Stimulated activated CD8-positive, alpha-beta memory T cell treated with anti-CD3 and anti-CD28 coated beads, Interleukin-7, amount 100 ng/mL, for 24 hours (primary cell): ENCODE measurements at places on chromosomes 11 and 22.

DNA sequence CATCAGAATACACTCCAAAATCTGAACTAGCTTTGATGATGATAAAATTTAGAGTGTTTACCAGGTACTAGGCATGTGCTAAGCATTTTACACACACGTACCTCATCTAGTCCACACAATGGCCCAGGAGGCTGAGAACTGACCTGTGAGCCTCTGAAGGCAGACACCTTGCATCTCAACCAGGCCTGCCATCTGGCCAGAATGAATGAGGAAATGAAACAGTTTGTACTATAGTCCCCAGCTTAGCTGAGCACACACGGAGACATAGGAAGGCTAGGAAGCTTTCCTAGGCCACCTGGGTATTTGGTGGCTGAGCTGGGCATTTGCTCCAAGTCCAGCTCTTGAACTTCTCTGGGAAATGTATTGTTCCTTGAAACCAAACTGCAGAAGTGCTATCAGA is 6.9 kb upstream of the SHANK3 start:
- DNase-seq = no peak

GRCh38 chr11:126431401-126432064 is 76.0 kb downstream of the ST3GAL4 start:
- no peak for DNase-seq

DNA sequence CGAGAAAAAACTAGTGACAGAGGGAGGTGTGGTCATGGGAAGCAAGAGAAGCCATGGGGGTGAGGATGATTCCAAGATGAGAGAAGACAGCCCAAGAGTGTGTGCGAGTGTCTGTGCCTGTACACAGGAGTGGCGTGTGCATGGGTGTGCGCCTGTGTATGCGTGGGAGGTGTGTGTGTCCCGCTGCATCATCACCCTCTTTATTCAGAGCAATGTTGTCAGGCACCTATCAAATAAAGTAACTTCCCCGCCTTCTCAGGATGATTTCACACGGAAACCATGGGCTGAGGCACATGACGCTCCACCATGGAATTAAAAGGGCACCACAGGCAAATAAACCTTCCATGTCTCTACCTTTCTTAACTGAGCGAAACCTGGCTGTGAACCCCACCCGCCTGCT is 24.6 kb downstream of the MS4A10 start:
- no peak for DNase-seq

- no peak for DNase-seq
These were observed 1.4 kb downstream of the MICAL2 start for GRCh38 chr11:12111549-12112520.

DNA sequence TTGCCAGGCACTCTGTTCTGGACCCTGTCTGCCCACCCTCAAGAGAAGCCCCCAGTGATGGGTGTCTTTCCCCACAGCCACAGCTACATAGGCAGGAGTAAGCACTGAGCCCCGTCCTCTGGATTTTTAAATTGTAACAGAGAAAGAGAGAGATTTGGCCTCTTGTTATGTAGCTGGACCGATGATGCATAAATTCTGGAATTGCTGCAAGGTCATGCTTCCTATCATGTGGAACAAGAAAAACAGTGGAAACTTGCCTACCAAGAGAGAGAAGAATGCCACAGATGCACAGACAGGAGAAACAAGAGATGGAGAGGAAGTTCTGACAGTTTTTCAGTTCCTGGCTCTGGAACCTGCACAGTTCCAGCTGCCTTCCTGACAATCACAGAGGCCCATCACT is 150.2 kb downstream of the ETS1 start:
- no peak for DNase-seq

DNA sequence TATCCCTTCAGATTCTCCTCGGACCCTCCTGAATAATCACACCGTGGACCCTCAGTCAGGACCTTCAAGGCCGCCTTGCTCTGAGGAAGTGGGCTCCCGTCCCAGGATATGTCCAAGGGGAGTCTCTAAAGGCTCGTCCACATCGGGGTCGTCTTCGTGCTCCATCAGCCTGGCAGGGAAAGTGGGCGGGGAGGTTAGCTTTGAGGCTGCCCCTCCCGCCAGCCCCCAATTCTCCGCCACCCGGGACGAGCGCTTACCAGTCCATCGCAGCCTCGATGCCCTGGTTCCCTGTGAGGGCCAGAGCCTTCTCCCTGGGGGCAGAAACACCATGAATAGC is 472 bp downstream of the UBXN1 start:
- DNase-seq = no peak

DNA sequence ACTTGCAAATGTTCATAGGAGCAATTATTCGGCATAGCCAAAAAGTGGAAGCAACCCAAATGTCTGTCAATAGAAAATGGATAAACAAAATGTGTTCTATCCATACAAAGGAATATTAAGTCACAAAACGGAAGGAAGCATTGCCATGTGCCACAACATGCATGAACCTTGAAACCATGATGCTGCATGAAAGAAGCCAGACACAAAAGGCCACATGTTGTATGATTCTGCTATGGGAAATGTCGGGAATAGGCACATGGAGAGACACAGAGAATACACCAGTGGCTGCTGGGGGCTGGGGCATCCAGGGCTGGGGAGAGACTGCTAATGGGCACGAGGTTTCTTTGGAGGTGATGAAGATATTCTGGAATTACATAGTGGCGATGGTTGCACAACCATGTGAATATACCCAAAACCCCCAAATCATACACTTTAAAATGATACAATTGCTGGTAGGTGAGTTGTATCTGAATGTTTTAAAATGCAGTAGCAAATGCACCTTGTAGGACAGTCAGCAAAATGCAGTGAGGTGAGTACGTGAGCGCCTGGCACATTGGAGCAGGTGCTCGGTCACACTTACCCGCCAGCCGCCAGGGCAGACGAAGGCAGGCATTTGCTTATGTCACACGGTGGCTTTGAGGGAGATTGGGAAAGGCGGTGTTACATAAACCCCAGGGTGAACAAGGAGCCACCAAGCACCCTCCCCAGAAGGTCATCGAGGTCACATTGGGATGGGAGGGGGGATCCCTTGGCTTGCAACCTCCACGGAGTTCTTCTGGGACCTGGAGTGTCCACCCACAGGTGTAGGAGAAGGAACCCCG is 6.3 kb upstream of the OSM start:
- DNase-seq = no peak

DNA sequence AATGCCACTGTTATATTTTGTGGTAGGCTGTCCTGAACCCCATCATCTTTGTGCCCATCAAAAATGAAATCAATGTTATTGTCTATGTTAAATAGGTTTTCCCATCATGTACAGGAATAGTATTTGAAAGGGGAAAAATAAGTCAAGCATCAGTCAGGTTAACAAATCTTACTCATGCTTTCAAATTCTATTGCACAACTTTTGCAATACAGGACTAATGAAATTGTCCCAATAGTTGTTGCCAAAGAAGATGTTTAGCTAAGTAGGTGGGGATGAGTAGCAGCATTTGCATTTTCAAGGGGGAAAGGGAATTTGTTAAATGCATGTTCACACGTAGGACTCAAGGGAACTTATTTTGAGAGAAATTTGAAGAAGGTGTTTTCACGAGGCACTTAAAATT is 962.1 kb downstream of the JRKL start:
- DNase-seq = no peak

DNA sequence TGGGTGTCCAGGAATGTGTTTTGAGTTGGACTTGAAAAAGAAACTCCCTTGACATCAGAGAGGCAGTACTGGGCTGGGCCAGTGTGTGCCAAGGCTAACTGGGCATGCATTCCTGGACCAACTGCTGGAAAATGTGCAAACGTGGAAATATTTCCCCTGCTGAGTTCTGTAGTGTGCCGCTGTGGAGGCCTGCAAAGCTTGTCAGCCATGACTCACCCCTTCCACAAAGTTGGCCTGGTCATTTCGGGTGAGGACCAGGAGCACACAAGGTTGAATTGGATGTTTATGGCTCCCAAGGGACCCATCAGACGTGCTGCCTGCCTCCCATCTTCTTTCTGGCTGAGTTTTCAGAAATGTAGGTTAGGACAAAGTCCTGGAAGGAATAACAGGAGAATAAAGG is 513.1 kb downstream of the MIAT start:
- no peak for DNase-seq

DNA sequence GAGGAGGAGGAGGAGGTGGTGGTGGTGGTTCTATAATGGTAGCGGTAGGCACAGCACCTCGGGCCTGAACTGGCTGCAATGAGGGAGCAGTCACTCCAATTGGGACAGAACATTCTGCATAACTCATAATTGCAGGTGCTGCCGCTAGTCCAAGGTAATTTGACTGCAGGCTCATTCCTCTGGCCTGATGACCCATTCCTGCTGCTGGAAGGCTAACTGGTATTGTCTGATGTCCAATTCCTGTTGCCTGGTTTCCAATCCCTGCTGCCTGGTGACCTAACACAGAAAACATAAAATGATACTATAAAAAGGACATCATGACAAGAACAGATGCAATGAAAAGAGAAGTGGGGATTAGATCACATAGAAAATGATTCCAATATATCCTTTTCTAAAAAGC is 7.9 kb upstream of the AGBL2 start:
- DNase-seq = no peak

- DNase-seq = no peak
These were observed 1.8 kb upstream of the DUSP8 start for GRCh38 chr11:1573903-1574237.

DNA sequence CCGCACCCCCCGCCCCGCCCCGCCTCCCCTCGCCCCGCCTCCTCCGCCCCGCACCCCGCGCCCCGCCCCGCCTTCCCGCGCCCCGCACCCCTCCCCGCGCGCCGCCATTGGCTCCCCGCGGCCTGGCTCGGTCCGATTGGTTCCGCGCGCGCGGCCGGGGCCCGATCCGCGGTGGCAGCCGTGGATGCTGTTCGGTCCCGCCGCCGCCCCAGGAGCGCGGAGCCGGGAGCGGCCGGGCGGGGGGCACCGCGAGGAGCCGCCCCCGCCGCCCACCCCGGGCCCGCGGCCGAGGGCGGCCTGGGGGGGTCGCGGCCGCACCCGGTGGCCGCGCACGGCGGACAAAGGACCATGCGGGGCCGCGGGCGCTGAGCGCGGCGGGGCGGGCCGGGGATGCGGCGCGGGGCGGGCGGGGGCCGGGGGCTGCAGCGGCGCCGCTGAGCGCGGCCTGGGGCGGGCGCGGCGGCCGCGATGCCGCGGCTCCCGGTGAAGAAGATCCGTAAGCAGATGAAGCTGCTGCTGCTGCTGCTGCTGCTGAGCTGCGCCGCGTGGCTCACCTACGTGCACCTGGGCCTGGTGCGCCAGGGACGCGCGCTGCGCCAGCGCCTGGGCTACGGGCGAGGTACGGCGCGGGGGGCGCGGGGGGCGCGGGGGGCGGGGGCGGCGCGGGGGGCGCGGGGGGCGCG is at the start of gene B4GALNT4:
Gene B4GALNT4 (plus strand): TSS at position 164 of the 683 bp plus-strand sequence. CDS start 305 bp downstream, at position 469.
- no peak for DNase-seq

DNA sequence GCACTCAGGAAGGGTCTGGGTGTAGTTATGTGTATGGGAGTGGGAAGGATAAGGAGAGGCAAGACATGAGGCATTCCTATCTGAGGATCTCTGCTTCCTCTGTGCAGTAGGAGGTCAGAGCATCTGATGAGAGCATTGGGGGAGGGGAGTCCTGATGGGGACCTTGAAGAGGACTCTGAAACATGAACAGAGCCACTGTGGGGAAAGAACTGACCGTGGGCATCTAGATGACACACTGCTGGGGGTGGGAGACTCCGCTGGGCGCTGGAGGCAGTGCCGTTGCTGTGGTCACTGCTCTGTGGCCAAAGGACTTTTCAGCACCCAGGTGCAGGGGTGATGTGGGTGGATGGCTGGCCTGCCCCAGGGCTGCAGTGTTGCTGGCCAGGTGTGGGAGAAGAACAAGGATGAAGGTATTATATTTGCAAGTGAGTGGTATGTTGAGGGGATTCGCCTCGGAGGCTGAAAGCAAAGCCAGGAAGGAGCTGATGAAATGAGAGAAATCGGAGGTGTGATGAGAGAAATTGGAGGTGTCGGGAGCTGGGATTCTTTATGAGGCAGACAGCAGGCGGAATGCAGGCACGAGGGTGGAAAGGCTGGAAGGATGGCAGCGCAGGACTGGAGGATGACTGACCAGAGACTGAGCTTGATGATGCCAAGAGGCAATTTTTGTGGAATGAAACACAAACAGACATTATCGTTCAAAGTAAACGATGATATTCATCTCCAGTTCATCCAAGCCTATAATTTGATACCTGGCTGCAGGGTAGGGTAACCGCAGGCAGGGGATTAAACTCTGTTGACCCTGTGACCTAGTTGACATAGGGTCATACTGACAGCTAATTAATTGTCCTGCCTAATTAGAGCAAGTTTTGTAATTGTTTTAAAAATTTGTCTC is 19.4 kb upstream of the TMPRSS4 start:
- no peak for DNase-seq

DNA sequence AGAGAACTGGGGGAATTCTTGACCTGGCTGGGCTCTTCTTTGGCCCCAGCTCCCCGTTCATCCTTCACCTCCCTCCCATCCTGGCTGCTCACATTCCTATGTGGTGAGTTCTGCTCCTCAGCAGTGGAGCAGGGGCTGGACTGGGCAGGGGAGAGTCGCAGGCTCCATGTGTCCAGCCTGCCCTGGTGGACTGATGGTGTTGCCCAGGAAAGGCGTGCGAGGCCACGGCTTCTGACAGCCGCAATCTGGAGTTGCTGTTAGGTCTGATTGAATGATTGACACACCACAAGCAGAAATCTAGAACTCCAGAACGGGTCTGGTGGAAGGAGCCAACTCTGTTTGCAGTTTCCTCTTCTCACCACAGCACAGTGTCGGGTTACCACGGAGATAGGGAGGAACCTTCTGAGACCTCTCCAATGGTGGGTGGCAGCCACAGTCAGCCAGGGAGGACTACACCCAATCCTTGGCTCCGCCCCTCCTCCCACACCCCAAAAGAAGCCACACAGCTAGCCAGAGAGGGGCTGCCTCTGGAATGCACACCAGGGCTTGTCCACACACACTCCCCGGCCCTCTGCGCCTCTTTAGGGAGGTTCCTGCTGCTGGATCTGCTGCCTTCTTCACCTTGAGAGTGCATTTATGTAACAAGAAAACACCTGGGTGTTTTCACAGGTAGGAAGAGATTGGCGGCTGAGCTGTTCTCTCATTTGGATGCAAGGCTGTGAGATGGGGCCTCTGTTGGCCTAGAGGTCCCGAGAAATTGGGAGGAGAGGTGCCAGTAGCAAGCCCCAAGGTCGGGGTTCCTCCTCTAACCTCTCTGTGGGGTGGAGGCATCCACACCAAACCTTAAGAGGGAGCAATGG is 56.4 kb upstream of the CD44 start:
- DNase-seq = peak; percentile 43

GRCh38 chr11:8183111-8183510 is 14.3 kb upstream of the RIC3 start:
- no peak for DNase-seq

DNA sequence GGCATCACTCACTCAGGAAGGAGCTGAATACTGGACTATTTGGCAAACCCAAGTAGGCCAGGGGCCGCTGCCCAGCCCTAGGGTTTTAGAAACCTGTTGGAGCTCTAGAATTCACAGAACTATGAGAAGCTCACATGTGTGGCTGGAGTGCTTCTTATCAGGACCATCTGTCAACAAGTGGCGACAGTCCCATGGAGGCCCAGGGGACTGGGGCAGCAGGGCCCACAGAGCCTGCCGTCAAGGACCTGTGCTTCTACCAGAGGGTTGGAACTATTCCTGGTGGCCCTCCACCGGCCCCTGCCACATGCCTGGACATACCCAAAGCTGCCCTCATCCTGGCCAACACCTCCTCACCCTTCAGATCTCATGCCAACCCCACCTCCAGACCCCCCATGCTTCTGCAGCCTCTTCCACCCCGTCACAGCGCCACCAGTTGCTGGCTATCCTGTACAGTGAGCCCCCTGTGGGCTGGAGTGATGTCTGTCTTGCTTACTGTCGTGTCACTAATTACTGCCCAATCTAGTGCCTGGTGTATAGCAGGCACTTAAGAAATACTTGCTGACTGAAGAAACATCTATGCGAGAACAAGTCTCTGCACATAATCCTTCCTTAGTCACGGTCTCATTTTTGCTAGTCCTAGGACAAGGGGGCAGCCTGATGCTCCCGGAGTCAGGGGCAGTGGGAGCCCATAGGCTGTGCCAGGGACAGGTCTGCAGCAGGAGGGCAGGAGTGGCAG is 27.2 kb upstream of the RASL10A start:
- DNase-seq = no peak
